ENCODE measurements at places on chromosomes 5 and 9.

DNA sequence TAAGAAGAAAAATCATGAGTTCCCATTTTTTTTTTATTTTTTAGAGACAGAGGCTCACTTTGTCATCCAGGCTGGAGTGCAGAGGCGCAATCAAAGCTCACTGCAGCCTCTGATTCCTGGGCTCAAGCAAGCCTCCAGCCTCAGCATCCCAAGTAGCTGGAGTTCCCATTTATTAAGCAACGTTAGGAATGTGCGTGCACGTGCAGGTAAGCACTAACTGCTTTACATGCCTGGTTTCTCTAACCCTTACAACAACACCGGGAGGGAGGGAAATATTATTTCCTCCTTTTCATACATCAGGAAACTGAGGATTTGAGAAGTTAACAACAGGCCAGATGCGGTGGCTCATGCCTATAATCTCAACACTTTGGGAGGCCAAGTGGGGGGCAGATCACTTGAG, 16.3 kb upstream of the CDC23 start:
- no peak for DNase-seq

DNA sequence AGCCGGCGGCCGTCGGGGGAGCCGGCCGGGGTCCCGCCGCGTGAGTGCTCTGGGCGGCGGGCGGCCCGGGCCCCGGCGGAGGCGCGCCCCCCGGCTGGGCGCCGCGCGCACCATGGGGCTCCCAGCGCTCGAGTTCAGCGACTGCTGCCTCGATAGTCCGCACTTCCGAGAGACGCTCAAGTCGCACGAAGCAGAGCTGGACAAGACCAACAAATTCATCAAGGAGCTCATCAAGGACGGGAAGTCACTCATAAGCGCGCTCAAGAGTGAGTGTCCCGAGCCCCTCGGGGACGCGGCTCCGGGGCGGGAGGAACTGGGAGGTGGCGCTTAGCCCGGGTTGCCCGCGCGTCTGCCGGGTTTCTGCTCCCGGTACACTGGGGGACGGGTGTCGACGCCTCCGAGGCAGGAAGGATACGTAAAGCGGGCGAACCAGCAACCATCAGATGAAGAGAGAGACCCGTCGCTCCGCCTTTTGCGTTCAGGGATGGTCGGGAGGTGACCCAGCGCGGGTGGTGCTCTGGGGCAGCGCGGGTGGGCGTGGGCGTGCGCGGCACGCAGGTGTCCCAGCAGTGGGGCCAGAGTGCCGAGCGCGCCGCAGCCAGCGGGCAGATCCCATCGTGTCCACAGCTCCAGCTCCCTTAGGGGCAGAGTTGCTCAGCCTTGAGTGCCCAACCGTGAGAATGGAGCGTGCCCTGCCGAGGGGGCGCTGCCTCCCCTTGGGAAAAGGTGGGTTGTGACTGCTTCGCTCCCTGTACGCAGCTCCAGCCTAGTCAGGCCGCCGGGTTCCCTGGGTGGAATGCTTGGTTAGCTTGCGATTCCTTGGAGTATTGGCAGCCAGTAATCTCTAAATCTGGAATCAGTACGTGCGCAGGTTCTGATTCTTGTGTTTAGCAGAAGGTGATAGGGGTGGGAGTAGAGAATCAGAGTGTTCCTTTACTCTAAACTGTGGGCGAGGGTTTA, 753 bp downstream of the ARHGAP26 start:
- peak; percentile 79 for DNase-seq

DNA sequence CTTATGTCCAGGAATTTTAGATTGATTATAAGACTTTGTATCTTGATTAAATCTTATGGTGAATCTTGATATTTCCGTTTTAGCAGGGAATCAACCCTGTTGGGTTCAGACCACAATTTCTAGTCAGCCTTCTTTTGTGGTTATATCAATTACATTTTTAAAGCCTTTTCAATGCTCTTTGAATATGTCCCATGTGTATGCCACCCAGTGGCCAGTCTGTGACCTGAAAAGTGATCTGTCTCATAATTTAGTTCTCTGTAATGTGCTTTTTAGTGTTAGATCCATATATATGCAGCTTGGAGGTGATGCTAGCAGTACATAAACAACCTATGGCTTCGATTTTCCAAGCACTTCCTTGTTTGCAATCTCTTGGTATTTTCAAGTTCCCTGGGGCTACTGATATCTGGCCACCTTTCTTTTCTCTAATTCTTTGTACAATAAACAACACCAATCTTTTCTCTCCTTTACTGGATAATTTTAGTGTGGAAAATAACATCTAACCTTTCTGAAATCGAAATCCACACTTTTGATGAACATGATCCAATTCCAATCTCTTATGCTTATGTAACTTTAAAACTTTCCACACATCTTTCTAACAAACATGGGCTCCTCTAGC, 28.8 kb downstream of the PDE8B start:
- DNase-seq = no peak

DNA sequence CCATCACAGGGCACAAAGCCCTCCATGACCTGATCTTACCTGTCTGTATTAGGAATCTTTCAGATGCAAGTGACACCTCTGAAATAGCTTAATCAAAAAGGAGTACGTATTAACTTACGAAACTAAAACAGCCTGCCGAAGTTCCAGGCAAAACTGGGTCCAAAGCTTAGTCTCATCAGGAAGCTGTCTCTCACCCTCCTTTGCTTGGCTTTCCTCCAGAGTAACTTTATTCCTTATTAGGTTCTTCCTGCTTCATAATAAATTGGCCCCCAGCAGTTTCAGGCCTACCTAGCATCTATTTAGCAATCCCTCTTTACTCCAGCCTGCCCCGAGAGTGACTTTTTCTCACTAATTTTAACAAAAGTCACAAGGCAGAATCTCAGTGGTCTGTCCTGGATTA, 58.4 kb upstream of the STK32A start:
- DNase-seq = no peak

GRCh38 chr5:15606197-15606596, 106.2 kb downstream of the FBXL7 start:
- no peak for DNase-seq

GRCh38 chr9:94908583-94909249, 182.2 kb downstream of the AOPEP start:
- no peak for DNase-seq

Data from Right ventricle myocardium inferior (tissue), 1 donor.